ENCODE measurements at places on chromosomes 1 and 21.

DNA sequence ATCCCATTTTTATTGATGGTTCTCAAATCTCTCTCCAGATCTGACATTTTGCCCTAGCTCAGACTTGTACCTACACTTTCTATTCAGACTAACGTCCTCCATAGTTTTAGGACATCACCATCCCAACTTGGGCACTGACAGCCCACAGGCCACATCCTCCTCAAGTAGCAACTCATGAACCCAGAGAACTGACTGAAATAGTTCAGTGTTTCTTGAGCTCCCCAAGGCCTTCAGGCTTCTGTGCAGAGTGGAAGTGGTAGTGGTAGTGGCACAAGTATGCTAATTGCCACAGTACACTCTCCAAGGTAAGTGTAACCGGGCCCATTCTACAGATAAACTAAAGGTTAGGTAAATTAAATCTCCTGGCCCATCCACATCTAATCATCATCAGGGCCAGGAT is 112.6 kb downstream of the SLC45A1 start:
- no peak for DNase-seq

DNA sequence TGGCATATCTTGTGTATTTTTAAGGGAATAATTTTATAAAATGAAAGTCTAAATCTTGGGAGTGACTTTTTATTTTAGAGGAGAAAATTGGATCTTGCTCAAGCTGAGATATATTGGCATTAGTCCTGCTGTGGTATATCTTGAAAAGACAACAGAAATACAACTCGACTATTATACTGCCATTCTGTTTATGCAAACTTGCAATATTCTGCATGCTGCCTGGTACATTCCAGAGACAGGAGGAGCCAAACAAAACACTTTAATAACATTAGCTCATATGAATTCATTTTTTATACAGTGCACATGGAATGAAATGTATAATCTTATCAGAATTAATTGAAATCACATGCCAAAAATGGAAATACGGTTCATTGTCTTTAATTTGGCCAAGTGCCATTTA is 176.0 kb upstream of the NRIP1 start:
- no peak for DNase-seq

- no peak for DNase-seq
These were observed 2.0 kb downstream of the EPHB2 start for GRCh38 chr1:22712502-22713271.

- no peak for DNase-seq
These were observed 24.9 kb downstream of the SYT11 start for GRCh38 chr1:155884031-155884960.

DNA sequence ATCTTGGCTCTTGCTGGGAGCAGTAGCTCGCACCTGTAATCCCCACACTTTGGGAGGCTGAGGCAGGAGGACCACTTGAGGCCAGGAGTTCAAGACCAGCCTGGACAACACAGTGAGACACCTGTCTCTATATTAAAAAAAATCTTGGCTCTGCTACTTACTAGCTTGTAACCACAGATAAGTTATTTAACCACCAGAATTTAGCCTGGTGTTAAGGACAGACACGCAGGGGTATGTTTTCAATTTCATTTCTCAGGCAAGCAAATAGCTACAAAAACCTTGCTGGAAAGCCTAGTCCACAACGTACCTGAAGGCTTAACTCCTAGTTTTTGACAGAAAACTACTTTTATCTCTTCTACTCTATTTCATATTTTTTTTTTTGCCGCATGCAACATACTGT is 24.8 kb upstream of the GFI1 start:
- no peak for DNase-seq

- no peak for DNase-seq
These were observed 43.0 kb downstream of the SPATA17 start for GRCh38 chr1:217674028-217674729.

- DNase-seq = no peak
These were observed 113.1 kb upstream of the FGGY start for GRCh38 chr1:59183749-59184317.

- no peak for DNase-seq
These were observed 180.4 kb downstream of the FOXD2 start for GRCh38 chr1:47618222-47618720.

DNA sequence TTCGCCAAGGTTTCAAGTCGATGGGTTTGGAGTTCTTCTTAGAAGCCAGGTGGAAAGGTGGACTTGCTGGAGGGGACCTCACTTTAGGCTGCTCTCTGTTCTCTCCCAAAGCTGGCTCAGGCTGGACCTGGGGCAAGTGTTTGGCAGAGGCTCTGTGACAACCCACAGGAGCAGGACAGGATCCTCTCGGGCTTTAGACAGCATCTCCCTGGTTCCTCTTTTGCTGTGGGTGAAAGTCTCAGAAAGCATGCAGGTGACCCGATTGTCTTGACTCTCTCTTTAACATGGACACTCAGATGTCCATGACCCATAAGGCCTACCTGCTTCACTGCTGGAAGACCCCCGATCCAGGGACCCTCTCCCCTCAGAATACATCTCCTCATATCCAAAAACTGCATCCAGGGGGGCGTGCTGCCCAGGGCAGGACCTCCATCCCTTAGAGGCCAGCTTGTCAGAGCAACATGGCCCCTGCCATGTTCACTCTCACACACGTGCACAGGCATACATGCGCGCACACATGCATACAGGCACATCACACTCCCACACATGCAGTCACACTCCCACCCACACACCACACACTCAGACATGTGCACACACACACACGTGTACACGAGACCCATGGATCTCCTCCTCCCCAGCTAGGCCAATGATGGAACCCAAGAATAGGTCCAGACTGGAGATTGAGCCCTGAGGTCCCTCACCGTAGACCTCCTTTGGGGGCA is 21.3 kb downstream of the MRPL37 start:
- no peak for DNase-seq

- DNase-seq = no peak
These were observed 39.4 kb upstream of the VTCN1 start for GRCh38 chr1:117250061-117250606.

DNA sequence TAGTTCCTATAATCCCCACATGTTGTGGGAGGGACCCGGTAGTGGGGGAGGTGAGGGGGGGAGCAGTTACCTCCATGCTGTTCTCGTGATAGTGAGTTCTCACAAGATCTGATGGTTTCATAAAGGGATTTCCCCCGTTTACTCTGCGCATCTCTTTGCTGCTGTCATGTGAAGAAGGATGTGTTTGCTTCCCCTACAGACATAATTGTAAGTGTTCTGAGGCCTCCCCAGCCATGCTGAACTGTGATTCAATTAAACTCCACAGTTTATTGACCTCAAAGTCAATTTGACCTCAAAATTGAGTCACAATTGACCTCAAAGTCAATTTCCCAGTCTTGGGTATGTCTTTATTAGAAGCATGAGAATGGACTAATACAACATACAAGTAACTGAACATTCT is 19.7 kb downstream of the DPH5 start:
- DNase-seq = no peak

DNA sequence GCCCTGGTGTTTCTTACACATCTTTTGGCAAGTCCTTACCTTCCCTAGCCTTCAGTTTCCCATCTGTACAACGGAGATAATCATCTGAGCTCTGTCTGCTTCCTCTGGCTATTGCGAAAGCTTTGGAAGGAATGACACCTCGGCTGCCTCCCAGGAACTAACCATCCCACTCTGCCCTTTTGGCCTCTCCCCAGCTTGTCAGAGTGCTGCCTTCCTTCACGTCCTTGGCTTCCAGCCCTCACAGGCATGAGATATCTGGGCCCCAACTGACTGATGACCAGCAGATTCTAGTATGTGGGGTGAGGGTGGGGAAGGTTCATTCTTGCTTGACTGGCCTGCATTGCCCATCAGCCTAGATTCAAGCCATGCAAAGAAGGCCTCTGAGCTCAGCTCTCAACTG is 253.1 kb upstream of the FGGY start:
- DNase-seq = no peak

DNA sequence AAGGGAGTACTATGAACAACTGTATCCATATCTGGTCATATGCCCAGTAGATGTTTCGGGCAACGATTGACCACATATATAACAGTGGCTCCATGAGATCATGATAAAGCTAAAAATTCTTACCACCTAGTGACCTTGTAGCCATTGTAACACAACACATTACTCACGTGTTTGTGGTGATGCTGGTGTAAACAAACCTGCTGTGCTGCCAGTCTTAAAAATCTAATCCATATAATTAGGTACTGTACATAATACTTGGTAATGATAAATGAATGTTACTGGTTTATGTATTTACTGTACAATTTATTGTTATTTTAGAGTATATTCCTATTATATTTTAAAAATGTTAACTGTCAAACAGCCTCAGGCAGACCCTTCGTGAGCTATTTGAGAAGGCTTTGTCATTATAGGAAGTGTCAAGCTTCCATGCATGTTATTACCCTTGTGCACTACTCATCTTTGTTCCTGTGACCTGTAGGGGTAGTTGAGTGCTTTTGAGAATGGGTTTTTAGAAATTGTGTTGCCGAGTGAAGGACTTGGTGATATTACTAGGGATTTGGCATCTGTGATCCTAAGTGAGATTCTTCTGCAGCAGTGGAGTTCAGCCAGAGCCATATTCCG is 23.6 kb downstream of the DIP2A start:
- DNase-seq = no peak

- no peak for DNase-seq
These were observed 53.0 kb downstream of the CRB1 start for GRCh38 chr1:197320991-197321531.

DNA sequence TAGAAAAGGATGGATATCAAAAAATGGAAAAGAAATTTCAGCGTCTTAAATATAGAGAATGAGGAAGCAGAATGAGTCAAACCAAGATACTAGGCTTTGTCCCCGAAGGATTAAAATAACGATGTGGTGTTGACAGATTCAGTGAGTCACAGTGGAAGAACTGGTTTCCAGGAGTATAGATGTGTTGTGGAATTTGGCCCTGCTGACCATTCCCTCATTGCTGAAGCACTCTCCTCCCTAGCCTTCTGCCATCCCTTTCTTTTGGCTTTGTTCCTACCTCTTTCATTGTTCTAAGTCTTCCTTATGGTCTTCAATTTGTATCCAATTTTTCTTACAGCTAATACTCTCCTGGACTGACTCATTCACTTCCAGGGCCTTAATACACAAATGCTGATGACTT is 23.1 kb upstream of the USP25 start:
- no peak for DNase-seq

DNA sequence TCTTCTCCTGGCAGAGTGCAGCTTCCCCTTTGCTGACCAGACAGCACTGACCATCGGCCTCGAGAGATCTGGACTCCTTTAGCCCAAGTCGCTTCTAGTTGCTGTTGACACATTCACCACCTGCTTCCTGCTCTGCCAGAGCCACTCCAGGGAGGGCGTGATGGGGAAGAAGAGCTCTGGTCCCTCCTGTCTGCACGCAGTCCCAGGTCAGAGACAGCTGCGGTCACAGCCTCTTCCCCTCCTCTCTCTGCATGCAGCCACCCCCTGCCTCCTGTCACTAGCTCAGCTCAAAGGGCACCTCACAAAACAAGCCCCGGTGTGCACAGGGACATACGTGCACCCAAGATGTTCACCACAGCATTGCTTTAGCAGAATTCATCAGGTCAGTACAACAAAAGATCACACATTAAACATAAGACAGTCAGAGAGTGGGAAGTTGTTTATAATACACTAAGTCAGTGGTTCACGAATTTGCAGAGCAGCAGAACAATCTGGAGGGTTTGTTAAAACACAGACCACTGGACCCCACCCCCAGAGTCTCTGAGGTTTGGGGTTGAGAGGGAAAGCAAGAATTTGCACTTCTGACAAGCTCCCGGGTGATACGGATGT is 132.9 kb downstream of the SYF2 start:
- no peak for DNase-seq

DNA sequence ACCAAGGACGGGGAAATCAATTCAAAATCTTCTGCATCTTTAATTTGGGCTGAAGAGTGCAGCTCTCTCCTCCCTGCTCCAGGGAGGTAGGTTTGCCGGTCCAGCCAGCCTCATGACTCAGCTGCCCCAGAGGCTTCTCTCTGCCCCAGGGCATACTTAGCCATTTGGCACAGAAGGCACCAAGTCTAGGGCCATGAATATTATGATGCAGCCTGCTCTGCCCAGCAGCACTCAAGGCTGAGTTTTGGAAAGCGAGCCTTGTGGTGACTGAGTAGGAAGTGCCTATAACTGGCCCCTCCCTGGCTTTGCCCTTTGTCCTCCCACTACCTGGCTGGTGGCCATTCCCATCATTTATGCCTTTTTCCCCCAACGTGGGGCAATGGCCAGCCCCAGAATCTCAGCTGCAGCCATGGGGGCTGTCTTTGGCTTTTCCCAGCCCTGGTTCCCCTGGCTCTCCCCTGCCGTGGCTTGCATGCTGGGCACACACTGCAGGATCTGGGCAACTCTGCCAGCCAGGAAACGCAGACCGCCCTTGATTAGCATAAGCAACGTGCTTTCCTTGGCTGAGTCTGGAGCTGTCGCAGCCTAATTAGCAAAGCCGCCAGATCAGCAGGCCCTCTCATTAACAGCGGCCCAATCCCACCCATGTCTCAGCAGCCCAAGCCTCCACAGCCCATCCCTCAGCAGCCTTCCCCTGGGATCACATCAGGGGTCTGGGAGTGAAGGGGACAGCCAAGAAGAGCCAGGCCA is 258.6 kb upstream of the TMEM51 start:
- DNase-seq = no peak

DNA sequence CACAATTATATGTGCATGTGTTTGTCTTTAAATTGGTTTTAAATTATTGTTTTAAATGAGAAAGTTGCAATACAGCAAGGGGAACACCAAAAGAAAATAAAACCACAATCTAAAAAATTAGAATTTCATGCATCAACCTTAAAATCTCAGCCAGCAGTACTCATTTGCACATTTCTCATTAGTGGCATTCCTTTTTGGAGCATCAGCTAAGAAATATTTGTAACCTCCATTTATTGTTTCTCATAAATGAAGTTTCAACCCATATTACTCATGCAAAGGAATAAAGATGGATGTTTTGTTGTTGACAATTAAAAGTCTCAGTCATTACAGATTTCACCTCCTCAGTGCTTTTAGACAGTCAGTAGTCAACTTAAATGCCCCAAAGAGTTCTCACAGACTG is 160.1 kb downstream of the TBX15 start:
- no peak for DNase-seq
